ENCODE measurements at places on chromosomes 1 and 21. TPM values are rescaled to one million over a fixed set of nuclear protein-coding genes. Genes with fewer than 3 reads are reported as not detected.

GRCh38 chr1:23673086-23673813 is 18.4 kb upstream of the RPL11 start:
- DNase-seq, result no peak

- no peak for DNase-seq
Observed at GRCh38 chr1:8457760-8458381, 140.0 kb downstream of the SLC45A1 start.

GRCh38 chr1:41846625-41847405 is 71.9 kb downstream of the HIVEP3 start:
- no peak for DNase-seq

GRCh38 chr1:24221246-24221645 is 34.2 kb upstream of the IFNLR1 start:
- no peak for DNase-seq

- peak; percentile 5 for DNase-seq
Observed at GRCh38 chr21:25862596-25862995, 127.8 kb downstream of the GABPA start.

- DNase-seq, result no peak
Observed at GRCh38 chr1:35834218-35834617, 26.4 kb downstream of the AGO4 start.

MAN1C1 gene
- total RNA-seq, result 46.0 TPM

SORT1 gene
- total RNA-seq, result 2.2 TPM

CCDC185 gene
- not detected for total RNA-seq

SELL gene
- total RNA-seq, result 549 TPM

RPF1 gene
- 50.2 TPM for total RNA-seq
